Left ventricle myocardium inferior (tissue), 1 donor: ENCODE measurements at places on chromosomes 7 and 10.

DNA sequence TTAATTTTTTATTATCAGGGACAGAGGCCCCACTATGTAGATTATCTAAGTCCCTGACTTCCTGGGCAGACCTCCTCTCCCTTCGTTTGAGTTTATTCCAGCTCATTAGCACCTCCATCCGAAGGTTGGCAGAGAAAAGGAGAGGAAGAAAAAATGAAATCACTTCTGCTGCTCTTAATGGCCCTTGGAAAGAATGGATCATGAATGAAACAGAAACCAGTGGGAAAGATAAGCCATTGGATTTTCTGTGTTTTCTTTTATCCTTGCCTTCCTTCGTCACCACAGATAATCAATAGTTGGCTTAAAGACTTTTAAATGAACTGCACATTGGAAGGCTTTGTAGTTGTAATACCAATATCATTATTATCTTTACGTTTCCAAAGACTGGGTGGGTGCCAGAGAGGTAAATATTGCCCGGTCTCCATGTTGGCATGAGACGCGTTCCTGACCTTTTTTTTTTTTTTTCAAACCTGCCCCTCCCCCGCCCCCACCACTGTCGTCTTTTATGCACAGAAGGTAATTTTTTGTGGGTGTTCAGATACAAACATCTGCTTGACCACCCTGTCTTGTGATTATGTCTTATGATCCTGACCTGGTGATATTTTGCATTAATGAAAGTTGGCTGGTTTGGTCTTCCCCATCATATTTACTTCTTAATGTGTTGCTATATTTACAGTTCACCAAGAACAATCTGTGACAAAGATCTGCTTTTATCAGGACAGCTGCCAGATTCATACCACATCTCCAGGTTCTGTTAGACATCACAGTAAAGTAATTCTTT lies 116.8 kb downstream of the ARID5B start:
- DNase-seq: no peak

DNA sequence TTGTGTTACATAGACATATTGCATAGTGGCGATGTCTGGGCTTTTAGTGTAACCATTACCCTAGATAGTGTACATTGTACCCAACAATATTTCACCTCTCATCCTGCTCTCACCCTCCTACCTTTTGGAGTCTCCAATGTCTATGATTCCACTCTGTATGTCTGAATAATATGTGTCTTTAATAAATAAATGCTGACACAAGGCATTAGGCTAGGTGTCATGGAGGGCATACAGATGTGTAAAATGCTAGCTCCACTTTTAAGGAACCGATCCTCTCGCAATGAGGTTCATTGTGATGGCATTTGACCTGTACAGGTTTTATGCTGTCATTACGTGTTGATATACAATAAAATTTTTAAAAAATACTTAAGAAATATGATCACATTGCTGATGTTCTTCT lies 74.3 kb downstream of the NEBL start:
- no peak for DNase-seq

DNA sequence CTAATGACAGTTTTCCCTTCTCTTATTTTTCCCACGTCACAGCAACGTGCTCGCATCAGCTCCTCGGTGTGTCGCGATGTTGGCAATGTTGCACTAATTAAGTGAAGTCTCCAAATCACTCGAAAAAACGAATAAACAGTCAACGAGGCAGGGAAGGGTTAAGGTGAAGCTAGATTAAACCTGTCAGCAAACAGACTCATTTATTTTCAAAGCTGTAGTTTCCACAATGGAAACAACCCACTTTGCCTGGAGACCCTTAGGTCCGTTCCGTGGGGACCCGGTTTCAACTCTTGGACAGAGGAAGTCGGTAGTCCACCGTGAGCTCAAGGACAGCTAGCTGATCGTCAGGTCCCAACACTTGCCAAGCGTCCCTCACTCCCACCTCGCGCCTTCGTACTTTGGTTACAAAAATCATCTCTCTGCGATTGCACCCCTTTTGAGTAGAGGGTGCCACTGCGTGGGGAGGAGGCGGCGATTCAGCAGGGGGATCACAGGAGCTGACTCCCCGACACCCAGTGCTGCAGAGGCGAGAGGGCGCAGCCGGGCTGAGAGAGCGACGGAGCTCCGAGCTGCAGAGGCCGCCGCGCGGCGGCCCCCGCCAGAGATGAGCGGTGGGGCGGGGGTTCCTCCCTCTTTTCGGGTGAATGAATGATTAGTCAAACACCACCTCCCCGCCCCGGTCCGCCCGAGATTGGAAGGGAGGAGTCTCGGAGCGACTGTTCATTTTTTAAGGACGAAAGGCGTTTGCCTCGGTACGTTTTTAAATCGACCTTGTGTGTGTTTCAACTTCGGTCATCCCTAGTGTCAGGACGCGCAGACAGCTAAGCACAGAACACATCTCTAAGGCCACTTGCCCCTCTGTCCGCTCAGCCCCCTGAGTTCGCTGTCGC lies 1.3 kb upstream of the BMPER start:
- peak; percentile 41 for DNase-seq

DNA sequence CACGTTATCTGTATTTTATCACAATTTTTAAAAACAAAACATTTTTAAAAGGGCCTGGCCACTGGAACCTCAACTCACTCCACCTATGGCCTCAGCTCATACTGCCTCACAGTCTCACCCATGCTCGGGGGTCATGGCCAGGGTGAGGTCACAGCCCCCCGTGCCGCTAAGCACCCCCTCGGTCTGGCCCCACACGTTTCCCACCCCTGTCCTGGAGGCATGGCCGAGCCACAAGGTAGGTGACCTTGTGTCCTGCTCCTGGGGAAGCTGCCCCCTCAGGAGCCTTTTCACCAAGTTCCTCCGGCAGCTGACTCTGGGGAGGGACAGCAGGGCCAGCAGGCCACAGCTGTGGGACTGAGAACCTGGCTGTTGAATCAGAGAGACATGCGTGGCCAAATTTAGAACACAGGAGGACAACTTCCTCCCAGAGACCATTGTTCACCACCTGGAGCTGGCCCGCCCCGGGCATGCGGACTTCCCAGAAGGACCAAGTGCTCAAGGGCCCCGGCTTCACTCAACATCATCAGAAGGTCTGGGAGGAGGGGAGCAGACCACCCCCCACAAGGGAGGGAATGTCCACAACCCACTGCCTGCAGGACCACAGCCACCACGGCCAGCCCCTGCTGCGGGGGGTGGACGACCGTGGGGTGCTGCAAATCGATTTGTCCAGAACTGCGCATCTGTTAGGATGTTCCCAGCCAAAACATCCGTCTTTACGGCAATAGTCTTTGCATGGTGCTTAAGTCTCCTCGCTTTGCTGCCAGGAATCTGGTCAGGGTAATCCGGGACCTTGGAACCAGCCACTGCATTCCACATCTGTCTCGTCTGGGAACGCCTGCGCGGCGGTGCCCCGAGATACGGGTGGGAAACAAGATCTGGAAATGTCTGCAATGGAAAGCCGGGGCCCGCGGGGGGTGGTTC lies 48.6 kb upstream of the PDGFA start:
- peak; percentile 38 for DNase-seq

DNA sequence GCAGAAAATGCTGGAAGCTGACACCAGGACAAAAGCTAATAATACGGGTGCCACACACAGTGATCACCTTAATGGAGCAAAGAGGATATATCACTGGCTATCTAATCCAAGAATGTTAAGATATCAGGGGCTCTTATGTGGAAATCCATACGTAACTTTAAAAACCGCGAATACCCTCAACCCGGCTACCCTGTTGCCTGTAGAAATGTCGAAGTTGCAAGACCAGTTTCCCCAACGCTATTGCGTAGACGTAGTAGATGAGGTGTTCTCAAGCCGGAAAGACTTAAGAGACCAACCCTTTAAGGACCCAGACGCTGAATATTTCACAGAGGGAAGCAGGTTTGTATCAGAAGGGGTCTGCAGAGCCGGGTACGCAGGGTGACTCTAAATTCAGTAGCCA lies 7.9 kb upstream of the CYREN start:
- DNase-seq: no peak

GRCh38 chr10:61900829-61901792 lies at the start of gene ARID5B:
ARID5B (plus strand) TSS chr10:61901699; CDS start chr10:61901710, 11 bp downstream.
- DNase-seq: no peak

GRCh38 chr7:133703547-133703946 lies 423.6 kb upstream of the LRGUK start:
- no peak for DNase-seq

- DNase-seq: peak; percentile 67
These were observed 1.2 kb upstream of the LRMDA start for GRCh38 chr10:75430000-75430763.

GRCh38 chr7:34038816-34039470 lies 133.6 kb downstream of the BMPER start:
- no peak for DNase-seq

GRCh38 chr7:11592699-11593098 lies 239.3 kb downstream of the THSD7A start:
- DNase-seq: no peak

DNA sequence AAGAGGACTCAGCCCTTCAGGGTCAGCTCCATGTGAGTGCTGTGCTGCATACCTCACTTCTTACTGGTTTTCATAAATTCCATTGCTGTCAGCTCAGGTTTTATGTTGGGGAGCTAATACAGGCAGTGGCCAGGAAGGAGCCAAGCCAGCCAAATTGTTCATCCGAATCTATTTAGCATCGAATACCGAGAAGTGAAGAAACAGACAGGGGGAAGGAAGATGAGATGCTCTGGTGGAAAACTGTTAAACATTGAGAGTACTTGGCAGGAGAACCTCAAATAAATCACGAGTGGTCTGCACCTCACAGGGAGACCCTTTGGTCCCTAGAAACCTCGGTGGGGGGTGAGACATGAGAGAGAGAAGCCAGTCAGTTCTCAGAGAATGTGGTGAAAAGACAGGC lies 196.0 kb upstream of the TMEM72 start:
- no peak for DNase-seq

DNA sequence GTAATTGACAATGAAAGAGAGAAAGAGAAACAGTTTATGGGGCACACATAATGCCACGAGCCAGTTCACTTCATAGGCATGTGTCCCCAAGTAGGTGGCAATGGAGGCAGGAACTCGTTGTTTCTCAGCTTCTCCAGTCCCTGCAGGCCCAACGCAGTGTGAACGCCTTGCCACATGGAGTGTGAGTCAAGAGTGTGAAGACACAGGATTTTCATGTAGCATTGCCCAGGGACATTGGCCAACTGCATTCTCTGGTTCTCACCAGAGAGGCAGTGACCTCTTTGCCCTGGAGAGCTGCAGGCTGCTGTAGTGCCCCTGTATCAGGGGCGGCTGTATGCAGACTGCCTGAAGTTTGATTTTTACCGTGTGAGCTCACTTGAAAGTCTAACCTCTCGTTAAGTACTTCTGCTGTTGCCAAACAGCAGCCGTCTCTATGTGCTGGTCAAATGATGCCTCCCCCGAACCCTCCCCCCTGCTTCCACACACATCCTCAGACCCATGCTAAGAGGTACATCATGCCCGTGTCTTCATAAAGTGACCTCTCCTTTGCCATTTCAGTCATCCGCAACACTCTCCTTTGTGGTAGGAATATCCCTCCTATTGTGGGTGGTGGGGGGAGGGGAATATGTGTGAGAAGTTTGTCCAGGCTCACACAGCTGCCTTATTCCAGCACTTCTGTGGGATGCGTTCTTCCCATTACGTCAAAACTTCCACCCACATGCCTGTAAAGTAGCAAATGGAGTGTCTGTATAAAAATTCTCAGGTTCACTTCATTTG lies 12.7 kb downstream of the LRRC18 start:
- no peak for DNase-seq

DNA sequence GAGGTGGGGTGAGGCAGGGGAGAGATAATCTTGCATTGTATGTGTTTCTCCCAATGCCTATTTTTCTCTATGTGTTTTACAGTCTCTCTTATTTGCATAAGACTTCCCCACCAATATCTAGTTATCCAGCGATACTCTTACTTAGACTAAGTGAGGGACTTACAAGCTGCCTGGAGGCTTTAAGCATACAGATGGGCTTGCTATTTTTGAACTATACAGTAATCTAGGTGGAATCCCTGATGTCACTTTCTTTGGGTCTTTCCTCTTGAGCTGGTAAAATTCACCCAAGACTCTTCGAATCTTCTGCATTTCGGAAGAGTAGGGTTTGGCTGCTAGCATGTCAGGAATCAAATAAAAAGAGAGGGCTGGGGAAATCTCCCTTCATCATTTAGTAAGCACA lies 76.6 kb downstream of the NDUFB2 start:
- no peak for DNase-seq

GRCh38 chr7:157380416-157380815 lies 43.6 kb downstream of the DNAJB6 start:
- no peak for DNase-seq

GRCh38 chr7:29035044-29035740 lies 77.1 kb upstream of the TRIL start:
- DNase-seq: no peak

DNA sequence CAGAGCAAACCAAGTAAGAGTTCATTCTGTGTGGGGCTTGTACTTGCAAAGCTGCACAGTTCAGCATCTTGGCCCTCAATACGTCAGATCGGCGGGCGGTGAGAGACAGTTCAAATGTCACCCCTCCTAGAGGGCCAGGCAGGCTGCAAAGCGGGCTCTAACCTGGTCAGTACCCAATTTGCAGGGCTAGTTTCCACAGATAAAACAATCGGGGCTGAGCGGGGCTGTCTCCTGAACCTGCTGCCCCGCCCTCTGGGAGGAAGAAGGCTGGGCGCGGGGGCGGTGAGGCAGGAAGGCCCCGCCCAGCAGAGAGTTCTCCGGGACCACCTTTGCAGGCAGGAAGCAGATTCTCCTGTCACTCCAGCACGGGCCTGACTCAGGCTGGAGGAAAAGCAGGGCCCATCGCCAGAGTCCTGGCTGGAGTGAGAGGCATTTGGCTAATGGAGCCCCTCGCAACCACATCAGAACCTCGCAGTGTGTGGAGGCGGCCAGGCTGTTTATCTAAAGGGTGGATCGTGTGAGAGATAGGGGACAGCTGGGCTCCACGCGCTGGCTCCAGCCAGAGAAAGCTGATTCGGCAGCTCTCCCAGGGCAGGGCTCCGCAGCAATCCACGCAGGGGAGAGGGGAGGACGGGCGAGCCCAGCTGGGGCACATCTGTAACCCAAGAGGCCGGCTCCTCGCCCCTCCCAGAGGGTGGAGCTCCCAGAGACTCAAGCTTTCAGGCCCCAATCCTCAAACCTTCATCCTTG lies 83.1 kb downstream of the SH3PXD2A start:
- DNase-seq: peak; percentile 90

DNA sequence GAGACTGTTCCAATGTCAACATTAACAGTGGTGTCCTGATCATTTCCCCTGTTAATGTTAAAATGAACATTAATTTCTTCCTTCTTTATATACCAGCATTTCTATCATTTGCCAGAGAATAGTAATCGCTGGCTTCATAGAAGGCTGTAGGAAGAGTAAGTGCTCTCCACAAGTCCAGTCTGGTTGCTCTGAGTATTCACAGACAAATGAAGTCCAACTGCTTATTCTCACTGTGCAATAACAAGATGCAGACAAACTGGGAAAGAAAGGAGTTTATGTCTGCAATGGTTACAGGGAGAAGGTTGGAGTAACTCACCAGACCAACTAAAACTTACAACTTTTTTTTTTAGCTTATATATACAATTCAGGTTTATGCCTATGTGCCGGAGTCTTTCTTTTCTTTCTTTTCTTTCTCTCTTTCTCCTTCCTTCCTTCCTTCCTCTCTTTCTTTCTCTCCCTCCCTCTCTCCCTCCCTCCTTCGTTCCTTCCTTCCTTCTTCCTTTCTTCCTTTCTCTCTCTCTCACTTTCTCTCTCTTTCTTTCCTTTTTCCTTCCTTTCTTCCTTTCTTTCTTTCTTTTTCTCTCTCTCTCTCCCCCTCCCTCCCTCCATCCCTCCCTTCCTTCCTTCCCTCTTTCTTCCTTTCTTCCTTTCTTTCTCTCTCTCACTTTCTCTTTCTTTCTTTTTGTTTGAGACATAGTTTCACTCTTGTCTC lies 19.1 kb downstream of the CDC14C start:
- DNase-seq: no peak
